ENCODE measurements at places on chromosomes 12 and 14.

- no peak for DNase-seq
These were observed 50.9 kb downstream of the GRIP1 start for GRCh38 chr12:66627988-66628317.

GRCh38 chr12:42278128-42278510 lies 40.1 kb upstream of the YAF2 start:
- DNase-seq = no peak

GRCh38 chr12:63302941-63303536 lies 152.0 kb upstream of the AVPR1A start:
- DNase-seq = no peak

- no peak for DNase-seq
These were observed 36.9 kb downstream of the BCL11B start for GRCh38 chr14:99234961-99235571.

- no peak for DNase-seq
These were observed 110.7 kb downstream of the PTPRR start for GRCh38 chr12:70809887-70810286.

DNA sequence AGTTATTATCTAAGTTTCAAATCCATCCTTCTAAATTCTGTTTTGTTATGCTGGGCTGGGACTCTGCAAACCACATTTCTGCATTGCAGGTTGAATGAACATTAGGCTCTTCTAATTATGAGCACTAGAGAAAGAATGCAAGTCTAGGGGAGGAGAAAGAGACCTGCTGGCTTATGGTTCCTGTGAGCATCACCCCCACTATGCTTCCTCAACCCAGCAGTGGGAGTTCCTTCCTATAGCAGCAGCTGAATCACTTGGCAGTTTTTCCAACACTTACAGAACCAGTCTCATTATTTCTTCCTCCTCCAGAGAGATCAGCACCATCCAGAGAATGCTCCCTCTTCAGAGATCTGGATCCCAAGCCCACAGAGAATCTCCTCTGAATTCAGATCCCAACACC lies 297.7 kb upstream of the CLEC14A start:
- no peak for DNase-seq

DNA sequence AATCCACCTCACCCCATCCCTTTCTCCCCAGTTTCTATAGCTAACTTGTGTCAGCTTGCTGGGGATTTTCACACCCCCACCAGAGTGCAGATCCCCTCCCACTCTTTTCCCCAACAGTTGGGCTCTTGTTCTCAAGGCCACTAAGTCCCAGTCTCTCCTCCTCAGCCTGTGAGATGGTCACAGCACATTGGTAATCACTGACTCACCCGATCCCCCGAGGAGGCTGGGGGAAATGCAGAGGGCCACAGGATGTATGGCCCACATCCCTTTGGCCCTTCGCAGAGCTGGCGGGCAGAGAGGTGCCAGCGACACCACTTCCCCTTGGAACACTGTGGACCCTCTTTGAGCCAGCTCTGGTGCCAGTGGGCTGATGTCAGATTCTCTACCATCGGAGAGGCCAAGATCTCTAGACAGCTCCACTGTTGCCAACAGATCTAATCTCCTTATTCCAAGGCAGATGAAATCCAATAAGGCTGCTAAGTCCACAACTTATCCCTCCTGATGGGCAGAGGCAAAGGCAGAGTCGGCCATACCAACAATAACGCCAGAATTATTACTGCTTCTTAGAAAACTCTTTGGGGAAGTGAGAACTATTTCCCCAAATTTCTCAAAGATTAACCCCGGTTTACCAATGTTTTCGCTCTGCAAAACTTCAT lies 1.6 kb downstream of the FMNL3 start:
- no peak for DNase-seq

DNA sequence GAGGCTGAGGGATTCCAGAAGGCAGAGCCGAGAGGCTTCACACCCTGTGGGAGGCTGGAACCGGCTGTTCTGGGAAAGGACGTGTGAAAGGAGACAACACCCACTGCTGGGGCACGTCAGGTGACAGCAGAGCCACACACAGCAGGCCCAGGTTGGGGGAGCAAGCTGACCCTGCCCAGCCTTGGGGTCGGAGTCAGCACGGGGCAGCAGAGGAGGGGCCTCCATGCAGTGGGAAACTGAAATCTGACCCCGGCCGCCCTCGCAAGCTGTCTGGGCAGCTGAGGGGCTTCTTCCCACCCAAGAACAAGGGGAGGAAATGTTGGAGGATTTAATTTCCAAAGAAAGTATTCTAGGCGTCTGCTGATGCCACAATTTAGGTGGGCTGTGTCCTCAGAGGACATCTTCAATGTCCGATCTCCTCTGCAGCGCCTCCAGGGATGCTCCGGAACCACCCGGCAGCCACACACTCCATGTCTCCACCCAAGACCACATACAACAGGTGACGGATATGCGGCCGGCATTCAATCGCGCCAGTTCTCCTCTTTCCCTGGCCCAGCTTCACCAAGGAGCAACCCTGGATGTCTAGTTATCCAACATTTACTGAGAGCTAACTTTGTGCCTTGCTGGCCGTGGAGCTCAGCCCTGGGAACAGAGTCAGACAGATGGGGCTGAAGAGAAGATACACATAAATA lies 30.7 kb downstream of the SNRNP35 start:
- DNase-seq = no peak

DNA sequence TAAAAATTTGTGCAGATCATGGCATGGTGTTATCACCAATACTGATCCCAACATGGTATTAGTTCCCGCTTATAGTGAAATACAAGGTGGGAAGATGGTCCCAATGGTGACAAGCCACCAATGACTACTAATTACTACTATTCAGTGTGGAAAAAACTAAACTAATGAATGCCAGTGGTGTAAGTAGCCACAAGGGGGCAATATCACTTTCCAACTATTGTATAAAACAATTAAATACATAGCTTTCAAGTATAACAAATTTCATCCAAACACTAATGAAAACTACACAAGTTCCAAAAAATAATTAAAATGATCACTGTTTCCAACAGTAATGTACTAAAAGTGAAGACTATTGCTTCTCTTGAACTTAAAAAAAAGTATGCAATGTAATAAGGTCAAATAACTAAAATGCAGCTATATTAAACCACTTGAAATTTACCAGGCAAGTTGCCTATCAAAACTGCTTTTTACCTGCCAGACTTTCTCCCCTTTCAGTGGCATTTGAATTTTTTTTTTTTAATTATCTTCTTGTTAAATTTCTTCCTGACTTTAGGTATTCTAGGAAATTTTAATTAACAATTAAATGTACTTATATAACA lies 58.0 kb downstream of the PAPLN start:
- peak; percentile 50 for DNase-seq

DNA sequence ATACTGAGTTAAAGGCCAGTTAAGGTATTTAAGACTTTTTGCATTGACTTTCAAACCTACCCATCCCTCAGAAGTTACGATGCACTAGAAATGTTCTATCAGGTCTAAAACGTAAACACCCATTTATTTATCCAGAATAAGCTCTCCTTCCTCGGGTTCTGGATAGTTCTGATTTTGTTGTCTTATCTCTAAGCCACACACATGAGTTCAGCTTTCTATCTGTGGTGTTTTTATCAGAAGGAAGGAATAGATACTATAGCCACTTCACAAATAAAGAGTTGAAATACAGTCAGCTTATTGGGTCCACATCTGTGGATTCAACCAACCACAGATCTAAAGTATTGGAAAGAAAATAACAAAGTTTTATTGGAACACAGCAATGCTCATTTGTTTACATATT lies 5.4 kb downstream of the SFSWAP start:
- no peak for DNase-seq

- no peak for DNase-seq
These were observed 291.5 kb upstream of the SRRM4 start for GRCh38 chr12:118689793-118690192.

DNA sequence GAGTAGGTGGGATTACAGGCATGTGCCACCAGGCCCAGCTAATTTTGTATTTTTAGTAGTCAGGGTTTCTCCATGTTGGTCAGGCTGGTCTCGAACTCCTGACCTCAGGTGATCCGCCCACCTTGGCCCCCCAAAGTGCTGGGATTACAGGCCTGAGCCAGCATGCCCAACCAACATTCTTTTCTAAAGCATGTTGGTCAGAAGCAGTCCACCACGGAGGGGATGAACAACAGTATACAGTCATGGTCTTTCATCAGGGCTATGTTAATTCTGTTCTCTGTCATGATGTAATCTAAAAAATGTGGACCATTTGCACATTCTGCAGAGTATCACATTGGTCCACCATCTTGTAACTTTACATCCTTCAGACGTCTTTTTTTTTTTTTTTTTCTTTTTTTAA lies 3.6 kb downstream of the MRPL51 start:
- no peak for DNase-seq

GRCh38 chr12:112506513-112507166 lies 87.9 kb downstream of the PTPN11 start:
- DNase-seq = no peak

DNA sequence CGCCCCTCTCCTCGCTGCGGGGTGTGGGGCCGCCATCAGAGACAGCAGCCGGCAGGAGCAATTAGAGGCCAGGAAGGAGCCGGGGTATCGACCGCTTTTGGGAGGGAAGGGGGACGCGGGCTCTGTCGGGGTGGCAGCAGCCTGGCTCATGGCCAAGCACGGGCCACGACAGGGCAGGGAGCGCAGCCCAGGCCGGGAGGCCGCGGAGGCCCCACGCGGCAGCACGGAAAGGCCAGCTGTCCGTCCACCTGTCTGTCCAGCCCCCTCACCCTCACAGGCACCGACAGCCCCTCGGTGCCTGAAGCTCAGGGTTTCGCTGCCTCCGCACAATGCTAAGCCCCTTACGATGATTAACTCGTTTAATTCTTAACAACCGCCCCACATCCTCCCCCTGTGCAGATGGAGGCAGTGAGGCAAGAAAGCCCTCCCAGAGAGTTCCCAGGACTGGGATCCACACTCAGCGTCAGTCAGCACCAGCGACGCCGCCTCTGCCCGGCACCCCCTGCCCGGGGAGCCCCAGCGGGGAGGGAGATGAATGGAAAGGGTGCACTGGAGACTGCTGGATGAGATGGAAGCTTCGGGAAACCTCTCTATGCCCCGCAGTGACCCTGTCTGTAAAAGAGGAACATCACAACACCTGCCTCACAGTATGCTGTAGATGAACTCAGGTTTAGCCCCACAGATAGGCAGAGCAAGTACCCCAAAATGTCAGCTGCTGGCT lies 23.7 kb downstream of the NCOR2 start:
- DNase-seq = peak; percentile 66

- DNase-seq = no peak
These were observed 8.5 kb upstream of the IL26 start for GRCh38 chr12:68234140-68234539.

DNA sequence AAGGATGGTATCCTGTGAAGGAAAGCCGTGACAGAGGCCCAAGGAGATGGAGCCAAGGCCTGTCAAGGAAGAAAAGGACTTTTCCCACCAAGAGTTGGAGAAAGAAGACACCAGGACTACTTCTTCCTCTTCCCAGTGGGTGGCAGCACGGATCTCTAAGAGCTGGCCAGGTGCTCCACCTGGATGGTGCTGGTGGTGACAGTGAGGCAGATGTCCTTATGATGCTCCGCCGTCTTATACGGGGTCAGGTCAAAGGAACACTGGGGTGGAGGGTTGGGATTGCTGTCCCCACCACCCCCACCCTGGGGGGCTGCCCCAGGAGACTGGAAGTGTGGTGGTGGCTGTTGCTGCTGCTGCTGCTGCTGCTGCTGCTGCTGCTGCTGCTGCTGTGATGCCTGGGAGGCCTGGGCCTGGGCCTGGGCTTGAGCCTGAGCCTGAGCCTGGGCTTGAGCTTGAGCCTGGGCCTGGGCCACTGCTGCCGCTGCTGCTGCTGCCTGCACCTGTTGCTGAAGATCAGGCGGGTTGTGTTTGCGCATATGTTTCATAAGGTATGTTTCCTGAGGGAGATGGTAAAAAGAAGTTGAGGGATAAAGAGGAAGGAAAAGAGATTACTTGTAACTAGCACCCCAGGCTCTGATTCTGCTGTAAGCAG lies 4.8 kb upstream of the ING4 start:
- DNase-seq = no peak

DNA sequence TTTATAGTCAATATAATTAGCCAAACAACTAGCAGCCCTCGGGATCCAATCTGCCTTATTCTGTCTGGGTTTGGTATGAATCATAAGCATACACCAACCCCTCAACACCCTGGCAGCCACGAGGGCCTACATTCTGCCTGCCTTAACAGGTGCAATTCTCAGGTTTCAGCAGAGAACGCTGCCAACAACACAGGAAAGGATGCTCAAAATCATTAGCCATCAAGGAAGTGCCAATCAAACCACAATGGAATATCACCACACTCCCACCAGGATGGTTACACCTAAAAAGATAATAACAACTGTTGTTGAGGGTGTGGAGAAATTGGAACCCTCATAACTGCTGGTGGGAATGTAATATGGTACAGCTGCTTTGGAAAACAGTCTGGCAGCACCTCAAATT lies 122.8 kb downstream of the TTC7B start:
- peak; percentile 60 for DNase-seq

GRCh38 chr12:94169495-94169894 lies 21.1 kb downstream of the PLXNC1 start:
- DNase-seq = no peak

DNA sequence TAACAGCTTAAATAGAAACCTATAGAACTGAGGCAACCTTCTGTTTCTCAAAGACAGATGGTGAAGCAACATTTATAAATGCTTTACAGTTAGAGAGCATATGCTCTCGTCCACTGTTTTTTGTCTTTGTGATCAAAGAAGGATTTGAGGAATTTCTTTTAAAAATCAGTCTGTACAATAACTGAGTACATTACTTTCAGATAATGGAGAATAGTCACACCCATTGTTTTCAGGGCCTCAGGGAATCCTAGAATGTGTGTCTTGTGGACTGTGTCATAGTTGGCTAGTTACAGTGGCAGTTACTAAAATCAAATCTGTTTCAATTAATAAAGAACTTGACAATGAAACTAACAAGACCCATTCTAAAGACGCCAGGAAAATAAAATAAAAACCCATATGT lies 107.9 kb downstream of the PRKCH start:
- no peak for DNase-seq

DNA sequence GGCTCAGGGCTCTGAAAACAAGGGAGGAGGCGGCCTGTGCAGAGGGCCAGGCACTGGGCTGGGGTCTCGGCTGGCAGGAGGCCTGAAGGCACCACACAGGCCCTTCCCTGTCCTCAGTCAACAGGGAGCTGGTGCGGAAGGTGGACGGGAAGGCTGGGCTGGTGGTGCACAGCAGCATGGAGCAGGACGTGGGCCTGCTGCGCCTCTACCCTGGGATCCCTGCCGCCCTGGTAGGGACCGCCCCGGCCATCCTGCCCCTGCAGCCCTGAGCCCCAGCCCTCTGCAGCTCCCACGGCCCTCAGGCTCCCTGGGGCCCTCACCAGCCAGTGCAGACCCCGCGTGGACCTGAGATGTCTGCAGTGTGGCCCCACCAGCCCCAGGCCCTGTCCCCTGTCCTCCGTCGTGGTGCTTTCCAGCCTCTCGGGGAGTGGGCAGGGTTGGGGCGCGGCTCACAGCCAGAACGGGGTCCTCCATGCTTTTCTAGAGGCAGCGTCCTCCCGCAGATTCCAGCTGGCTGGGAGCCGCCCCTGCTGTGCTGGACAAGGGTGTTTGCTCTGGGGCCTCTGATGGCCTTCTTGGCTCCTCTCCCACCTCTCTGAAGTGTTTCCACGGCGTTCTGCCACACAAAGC lies 18.1 kb downstream of the ASPG start:
- no peak for DNase-seq
